M059J (cell line): ENCODE measurements at places on chromosomes 6 and 20. TPM values are rescaled to one million over a fixed set of nuclear protein-coding genes. Genes with fewer than 3 reads are reported as not detected.

The DUSP15 gene
- total RNA-seq = 0.91 and 3.2 TPM in 2 replicates

The NMBR gene
- 0.30 TPM in 1 of 2 replicates, not detected in the other for total RNA-seq

DNA sequence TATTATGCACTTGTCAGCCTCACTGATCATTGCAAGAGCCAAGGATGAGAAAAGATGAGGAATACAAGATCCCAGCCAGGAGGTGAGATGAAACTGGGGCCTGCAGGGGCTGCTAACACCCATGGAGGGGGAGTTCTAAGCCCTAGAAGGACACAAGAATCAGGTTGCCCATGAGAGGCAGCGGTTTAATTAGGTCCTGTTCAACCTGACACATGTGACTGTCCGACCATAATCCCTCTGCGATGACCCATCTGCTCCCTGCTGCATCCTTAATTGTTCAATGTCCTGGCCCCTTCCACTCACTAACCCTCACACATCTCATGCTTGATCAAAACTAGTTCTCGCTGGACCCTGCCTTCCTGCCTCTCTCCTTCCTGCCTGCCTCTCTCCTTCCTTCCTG lies 52.2 kb upstream of the NNAT start:
- no peak for DNase-seq

DNA sequence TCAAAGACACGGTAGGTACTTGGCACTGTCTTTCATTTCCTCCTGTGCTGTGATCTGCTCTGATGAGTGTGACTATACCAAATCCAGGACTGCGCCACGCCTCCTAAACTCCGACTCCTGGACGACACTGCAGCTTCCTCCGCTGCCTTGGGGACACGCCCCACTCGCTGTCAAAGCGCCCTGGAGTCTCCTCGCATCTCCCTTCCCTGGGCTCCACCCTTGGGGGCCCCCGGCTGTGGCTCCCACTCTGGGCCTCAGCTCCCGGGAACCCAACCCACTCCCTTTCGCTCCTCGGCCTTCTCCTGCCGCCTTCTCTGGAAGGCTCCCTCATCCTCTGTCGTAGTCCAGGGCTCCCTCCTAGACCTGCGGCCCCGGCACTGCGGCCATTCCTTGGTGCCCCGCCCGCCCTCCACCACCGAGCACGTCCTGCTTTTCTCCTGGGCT lies 61.2 kb downstream of the RSPH3 start:
- DNase-seq = no peak

GRCh38 chr6:28775405-28776129 lies 148.2 kb downstream of the TRIM27 start:
- no peak for DNase-seq

GRCh38 chr20:50692552-50692933 lies 1.2 kb upstream of the RIPOR3 start:
- DNase-seq = no peak
